ENCODE measurements at places on chromosomes 3 and 15.

DNA sequence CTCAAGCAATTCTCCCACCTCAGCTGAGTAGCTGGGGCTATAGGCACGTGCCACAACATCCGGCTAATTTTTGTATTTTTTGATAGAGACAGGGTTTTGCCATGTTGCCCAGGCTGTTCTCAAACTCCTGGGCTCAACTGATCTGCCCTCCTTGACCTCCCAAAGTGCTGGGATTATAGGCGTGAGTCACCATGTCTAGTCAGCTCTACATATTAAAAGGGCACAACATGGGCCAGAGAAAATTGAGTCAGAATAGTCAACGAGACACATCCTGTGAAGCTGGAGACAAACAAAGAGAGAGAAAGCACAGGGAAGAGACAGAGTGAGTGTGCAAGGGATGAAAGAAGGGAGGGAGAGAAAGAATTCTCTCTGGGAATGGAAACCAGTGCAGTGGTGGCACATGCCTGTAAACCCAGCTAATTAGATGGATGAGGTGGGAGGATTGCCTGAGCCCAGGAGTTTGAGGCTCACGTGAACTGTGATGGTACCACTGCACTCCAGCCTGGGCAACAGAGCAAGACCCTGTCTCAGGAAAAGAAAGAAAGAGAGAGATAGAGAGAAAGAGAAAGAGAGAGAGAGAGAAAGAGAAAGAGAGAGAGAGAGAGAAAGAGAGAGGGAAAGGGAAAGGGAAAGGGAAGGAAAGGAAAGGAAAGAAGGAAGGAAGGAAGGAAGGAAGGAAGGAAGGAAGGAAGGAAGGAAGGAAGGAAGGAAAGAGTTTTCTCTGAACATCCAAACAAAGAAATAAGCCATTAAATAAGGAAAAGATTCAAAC is 107.2 kb upstream of the SLC25A36 start:
- no peak for DNase-seq

DNA sequence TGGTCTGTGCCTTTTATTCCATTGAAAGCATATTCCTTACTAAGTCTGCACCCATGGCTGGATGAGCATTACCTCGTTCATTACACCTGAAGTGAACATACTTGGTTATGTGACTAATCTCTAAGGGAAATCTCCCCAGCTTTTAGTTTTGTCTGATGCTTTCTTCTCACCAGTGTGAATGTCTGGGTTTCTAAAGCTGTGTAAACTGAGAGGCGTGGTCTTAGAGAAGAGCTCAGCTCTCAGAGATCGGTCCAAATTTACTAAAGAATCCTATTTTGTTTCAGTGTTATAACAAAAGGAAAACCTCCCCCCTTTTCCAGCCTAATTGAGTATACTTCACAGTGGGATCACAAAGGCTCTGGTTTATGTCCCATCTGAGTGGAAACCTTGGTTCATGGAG is 352.3 kb downstream of the PTPRG start:
- no peak for DNase-seq

- DNase-seq: no peak
Observed at GRCh38 chr15:32757426-32757825, 39.6 kb downstream of the GREM1 start.

DNA sequence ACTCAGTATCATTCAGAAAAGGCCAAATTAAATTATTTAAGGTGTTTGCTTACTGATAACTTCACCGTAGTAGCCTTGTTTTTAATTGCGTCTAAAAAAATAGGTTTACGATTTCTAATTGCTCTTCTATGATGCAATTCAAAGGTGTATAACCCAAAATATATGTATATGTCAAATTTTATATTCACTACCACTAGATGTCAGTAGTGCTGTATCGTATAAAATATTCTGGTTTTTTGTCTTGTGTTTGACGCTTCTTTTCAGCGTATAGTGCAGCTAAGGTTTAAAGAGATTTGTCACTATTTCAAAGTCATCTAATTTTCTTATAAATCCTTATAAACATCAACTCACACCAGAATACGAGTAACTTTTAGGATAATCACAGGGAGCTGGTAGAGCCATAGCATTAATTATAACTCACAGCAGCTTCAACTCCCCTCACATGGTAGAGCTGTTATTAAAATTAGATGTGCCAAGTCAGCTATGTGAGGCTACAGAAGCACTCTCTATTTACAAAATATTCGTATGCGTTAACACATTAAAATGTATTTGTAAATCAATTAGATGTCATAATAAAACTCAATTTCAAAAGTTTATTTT is 3.5 kb downstream of the PFN2 start:
- DNase-seq: no peak

GRCh38 chr15:101669744-101670143 is 17.6 kb upstream of the TM2D3 start:
- DNase-seq: no peak

DNA sequence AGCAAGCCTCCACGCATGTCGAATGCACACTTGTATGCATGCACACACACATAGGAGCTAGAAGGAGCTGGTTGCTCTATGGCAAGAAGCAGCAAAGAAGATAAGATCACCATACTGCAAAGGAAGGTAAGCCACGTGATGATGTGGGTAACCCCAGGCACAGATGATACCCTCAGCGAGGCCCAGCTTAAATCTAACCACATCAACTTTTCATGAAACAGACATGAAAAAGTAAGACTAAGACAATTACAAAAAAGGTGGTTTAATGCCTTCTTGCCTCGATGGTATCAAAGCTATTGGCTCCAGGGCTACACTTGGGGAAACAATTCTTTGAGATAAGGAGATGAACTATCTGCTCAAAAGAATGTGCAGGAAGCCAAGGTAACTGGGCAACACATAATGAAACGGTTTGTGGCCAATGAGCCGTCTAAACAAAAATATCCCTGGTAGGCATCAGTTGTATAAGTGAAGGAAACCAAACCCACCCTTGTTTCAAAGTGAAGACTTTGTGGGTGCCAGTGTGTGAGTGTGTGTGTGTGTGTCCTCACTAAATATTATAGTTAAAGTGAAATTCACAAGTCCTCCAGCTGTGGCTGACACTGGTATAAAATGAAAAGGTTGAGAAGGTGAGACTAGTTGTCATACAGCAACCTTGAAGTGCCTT is 365.7 kb upstream of the ICE2 start:
- no peak for DNase-seq

DNA sequence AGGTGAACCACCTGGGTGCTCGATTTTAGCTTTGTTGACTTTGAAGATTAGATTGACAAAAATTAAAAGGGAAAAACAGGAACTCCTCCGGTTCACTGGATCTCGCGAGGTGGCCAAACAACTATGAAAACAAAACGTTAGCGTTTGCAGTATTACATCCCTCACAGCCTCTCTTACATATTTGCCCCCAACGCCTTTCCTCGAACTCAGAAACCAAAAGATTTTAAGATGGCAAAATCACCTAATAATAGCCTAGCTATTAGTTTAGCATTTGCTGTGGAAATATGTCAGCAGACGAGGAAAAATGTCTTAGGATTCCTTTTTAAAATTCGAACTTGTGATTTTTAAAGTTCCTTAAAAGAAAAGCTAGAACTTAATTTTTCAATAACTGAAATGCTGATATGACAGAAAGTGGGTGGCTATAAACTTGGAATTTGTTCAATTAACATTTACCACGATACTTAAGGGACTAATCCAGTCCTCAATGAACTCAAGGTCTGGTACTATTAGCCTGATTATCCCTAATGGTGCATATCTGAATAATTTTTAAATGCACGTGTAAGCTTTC is 491 bp upstream of the SENP7 start:
- DNase-seq: no peak

- no peak for DNase-seq
Observed at GRCh38 chr3:138919325-138919724, 27.6 kb downstream of the FOXL2 start.

DNA sequence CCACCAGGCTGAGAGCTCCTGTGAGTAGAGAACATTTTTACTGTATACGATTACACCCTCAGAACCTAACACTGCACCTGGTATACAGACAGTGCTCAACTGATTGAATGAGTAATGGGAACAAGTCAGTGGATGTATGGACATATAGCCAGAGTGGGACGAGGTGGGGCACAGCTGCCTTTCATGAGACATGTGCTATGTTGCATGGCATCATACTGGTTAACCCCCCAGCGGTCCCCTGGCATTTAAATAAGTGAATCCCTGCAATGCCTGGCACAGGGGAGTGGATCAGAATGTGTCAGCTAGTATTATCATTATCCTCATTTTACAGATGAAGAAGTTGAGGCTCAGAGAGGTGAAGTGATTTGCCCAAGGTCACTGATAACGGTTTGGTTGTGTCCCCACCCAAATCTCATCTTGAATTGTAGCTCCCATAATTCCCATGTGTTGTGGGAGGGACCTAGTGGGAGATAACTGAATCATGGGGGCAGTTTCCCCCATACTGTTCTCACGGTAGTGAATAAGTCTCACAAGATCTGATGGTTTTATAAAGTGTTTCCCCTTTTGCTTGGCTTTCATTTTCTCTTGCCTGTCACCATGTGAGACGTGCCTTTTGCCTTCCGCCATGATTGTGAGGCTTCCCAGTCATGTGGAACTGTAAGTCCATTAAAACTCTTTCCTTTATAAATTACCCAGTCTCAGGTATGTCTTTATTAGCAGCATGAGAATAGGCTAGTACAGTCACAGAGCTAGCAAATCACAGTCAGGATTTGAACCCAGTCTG is 56.0 kb upstream of the ATP2B2 start:
- DNase-seq: no peak

GRCh38 chr15:80760960-80761359 is 18.2 kb upstream of the CEMIP start:
- DNase-seq: no peak

- no peak for DNase-seq
Observed at GRCh38 chr3:22380253-22380652, 629.2 kb upstream of the ZNF385D start.

DNA sequence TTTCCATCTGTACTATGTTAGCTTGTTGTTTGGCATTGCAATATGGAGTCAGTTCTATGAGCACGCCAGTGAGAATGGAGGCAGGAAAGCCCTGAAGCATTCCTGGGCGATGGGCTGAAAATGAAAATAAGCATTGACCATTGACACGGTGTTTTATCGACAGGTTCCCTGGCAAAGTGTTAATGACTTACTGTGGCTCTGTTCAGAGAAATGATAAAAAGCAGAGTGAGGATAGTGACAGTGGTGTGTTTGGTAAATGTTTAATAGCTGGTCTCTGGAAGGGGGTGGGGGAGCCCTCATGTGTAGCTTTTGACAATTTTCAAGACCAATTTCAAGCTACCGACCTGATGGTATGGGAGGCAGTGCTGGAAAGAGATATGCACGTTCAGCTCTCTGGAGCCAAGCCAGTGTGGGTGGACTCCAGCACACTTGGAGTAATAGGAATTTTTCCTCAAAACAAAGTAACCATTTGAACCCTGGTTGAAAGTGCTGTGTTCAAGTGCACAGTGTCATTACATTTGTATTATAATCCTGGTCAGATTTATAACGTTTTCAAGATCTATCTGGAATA is 341.7 kb upstream of the ROBO2 start:
- no peak for DNase-seq

- DNase-seq: no peak
Observed at GRCh38 chr3:4138786-4139431, 164.3 kb upstream of the SETMAR start.

- DNase-seq: no peak
Observed at GRCh38 chr3:191563722-191564121, 102.8 kb downstream of the PYDC2 start.

- DNase-seq: no peak
Observed at GRCh38 chr3:143783851-143784370, 64.4 kb downstream of the SLC9A9 start.

DNA sequence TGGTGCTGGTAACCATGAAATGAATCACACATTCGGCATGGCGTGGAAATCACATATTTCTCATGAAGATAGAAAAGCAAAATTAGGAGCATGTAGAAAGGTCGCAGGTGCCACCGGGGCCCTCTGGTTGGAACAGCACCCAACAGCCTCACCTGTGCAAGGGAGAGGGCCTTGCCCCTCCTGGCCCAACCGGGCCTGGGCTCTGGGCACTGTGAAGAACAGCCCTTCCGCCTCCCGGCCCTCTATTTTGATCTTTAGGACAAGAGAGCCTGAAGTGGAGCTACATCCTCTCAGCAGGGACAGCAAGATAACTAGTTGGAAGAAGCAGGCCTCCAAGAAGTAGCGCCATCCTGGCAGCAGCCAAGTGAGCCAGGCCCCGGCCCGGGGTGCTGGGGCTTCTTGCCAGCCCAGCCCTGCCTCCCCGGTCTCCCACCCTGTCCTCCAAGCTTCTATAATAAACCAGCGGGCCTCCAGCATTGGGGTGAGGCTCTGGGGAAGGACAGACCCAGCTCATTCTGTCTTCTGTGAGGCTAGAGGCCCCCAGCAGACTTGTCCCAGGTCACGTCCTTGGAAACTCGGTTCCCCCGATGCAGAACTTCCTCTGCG is 46.1 kb upstream of the FGD5 start:
- no peak for DNase-seq

GRCh38 chr3:118900737-118901525 is 133.7 kb downstream of the IGSF11 start:
- DNase-seq: no peak

DNA sequence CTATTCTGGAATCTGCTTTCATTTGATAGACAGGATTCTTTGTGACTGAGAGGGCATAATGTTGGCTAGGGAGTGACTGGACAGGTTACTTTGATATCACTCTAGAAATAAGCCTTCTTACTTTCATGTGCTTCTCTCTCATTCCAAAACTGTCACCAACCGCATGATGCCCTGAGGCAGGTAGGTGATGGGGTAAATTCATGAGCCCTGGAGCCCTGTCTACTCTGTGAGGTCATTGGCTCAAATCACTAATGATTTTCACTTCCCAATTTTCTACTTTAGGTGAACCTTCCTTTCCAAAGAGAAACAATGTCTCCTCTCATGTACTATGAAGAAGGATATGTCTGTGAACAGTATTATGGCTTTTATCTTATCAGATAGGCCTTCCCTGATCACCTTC is 596.7 kb downstream of the TUSC7 start:
- no peak for DNase-seq

DNA sequence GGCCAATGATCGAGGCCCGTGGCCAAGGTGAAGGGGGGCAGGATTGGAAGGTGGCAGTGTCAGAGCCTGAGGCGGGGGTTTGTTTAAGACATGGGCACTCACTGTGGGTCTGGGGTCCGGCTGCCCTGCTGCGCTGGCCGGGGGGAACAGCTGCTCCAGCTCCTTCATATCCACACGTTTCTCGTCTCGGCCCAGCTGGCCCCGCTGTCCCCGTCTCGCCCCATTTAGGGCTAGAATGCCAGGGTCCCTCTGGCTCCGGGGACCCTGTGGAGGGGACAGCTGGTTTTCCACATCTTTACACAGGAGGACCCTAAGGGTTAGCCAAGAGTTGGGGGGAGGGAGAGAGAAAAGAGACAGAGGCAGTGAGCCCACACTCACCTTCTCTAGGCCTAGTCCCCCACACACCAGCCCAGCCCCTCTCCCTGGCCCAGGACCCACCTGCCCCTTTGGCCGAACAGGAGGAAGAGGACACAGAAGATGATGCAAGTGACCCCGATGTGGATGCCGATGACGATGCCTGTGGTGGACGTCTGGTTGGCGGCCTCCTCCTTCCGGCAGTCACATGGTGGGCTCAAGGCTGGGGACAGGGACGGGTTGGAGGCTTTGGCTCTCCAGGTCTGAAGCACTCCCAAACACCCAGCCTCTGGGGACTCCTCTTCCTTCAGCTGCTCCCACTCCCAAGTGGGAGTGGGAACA is 25.0 kb downstream of the RNU5B-1 start:
- DNase-seq: no peak

- no peak for DNase-seq
Observed at GRCh38 chr15:70566047-70566835, 197.1 kb downstream of the UACA start.

GRCh38 chr3:54356261-54357045 is 234.1 kb downstream of the CACNA2D3 start:
- DNase-seq: no peak

All from stimulated activated CD8-positive, alpha-beta memory T cell treated with anti-CD3 and anti-CD28 coated beads, Interleukin-7, amount 100 ng/mL, for 1 hour (primary cell).